ENCODE measurements at places on chromosomes 12 and 14.

GRCh38 chr12:122835750-122836026 is 431 bp downstream of the HIP1R start:
- no peak for DNase-seq

DNA sequence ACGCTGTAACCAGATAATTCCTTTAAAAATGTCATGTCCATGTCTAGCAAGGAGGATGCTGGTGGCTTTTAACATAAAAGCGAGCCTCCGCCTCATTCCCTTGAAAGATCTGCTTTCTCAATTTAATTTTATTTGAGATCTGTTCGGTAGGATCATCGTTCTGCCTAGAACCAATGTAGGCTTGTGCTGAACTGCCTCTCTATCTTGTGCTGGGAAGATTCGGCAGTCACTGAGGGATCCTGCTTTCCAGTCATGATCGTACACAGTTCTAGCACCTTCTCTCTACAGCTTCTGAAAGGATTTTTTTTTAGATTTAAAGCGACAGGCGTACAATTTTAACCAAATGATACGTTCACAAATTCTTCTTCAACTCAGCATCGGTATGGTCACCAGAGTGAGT is 54.3 kb downstream of the PEBP1 start:
- DNase-seq = no peak

DNA sequence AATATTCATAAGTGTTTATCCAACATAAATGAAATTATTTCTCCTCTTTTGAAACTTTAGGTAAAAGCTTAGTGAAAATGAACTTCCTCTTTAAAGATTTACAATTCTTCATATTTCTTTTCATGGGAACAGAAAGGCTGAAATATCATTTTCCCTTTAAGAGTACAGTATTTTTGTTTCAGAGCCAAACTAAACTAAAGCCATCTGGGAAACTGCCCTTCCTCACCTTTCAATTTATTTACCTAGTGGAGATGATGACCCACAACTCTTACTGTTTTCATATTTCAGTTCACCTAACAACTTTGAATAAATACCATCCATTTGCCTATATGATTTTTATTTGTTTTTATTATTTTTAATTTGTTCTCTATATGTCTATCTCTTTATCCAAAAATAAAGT is 105.4 kb downstream of the ALX1 start:
- no peak for DNase-seq

DNA sequence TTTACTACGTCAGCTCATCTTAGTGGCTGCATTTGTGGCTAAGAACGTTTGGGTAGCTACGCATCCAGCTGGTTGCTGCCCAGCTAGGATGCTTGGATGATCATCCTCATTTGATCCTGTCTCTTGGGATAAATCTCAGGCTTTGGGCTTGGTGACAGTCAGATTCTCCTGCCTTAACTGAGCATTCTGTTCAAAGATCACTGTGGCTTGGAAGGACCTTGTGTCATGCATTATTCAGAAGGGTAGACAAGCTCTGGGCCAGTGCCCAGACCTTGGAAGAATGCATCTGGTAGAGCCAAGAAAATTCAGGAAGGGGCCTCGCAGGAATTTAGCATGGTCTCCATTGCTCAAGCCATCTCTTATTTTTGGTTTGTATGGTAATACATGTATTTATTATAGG is 188.4 kb downstream of the NRXN3 start:
- no peak for DNase-seq

DNA sequence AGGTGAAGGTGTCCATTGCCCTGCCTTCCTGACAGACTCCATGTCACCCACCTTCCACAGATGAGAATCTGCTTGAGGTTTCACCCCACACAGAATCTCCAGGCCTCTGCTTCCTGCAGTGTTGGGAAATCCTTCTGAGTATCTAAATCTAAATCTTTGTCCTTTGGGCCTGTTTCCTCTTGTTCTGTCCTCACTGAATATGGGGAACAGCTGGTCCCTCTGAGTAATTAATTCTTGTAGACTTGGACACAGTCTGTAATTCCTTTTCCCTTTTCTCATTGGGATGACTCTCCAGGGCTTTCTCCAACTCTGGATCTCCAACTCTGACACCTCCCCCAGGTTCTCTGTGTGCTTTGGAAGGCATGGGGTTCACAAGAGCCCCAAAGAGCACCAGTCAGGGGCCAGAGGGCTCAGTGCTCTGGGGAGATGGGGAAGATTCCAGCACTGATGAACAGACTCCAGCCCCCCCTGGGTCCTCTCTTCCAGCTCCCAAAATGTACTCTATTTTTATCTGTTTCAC is 2.3 kb upstream of the ACVRL1 start:
- no peak for DNase-seq

- DNase-seq = no peak
These were observed 129.0 kb upstream of the WSCD2 start for GRCh38 chr12:108000111-108000510.

- DNase-seq = no peak
These were observed 146.1 kb upstream of the LRIG3 start for GRCh38 chr12:59066445-59066844.

DNA sequence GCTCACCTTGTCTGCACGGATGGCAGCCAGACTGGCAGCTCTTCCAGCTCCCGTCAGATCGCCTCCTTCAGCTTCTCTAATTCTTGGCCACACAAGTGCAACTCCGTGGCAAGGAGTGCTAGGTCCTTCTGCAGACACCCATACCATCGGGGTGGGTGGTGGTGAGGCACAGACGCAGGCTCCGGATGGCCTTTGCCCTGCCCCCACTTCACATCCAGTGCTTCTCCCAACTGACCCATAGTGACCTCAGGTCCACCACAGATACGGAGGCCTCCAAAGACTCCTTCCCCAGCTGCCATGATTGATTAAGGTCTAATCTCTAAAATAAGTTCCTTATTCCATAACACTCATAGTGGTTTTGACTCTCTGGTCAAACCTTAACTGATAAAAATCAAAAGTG is 19.9 kb upstream of the CD27 start:
- DNase-seq = no peak

DNA sequence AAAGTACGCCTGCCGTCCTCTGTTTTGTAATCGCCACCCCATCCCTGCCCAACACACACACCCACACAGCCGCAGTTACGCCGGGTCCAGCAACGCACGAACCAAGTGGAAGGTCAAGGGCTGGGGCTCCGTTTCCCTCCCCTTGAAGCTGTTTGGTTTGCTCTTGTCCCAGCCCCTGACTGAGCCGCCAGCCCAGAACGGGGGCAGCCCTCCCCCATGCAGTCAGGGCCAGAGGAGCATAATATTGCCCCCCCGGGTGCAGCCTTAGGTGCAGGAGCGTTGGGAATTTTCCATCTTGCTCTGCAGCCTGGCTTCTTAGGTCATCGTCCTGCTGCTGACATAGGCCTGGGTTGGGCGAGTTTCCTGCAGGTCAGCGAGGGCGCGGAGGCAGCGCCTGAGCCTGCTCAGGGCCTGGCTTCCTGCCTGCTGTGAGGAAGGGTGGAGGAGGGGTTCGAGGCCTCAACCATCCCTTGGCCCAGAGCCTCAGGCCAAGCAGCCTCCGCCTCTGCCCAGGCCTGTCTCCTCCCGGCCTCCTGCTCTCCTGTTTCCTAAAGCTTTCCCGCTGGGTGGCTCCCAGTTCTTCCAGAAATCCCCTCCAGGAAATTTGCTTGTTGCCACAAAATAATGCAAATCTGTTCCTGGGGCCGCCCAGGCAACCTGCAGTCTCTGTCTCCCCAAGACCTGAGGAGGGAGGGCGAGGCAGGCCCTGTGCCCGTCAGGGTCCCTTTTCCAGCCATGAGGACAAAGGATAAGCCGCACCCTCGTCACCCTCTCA is 44.5 kb downstream of the PSMA6 start:
- DNase-seq = peak; percentile 92

GRCh38 chr12:44063671-44064070 is 227.8 kb downstream of the TMEM117 start:
- no peak for DNase-seq

GRCh38 chr12:31004666-31005065 is 69.0 kb upstream of the DDX11 start:
- no peak for DNase-seq

DNA sequence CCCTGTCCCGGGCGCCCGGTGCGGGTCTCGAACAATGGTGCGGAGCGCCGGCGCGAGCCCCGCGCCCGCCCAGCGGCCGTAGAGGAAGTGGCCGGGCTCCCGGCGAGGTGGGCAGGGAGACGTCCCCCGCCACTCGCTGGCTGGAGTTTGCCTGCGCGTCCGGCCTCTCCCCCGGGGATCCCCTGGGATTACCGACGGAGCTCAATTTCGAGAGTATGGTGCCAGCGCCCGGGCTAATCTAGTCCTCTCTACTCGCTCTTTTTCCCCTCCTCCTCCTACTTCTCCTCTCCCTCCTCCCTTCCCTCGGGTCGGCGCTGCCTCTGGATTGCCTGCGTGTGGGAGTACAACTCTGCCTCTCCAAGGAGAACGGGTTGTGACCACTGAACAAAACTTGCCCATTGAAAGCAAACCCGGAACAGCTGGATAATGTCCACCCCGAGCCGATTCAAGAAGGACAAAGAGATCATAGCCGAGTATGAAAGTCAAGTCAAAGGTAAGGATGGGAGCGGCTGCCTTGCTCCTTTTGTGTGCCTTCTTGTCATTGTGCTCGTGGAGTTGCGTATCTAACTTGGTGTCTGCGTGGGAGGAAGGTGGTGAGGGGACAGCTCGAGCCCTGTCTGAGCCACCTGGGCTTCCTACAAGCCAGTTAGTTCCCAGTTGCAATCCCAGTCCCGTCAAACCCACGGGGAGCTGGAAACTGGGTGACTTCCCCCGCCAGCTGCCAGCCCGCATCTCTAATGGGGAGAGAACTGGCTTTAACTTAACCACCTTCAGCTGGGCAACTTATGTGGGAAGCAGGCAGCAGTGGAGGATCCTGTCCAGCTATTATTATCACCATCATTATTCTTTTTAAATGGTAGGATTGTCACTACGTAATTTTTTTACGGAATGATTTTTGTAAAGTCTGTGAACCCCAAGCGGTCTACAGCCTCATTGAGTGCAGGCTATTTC is at the start of gene SRGAP1:
Gene SRGAP1, plus strand, starts transcription at position 310 of the 951 bp plus-strand sequence. Its CDS starts 117 bp downstream, at position 427.
- peak; percentile 47 for DNase-seq

- DNase-seq = no peak
These were observed 774 bp downstream of the CHGA start for GRCh38 chr14:92923744-92924103.

GRCh38 chr12:93702707-93703315 is 25.6 kb downstream of the CRADD start:
- no peak for DNase-seq

DNA sequence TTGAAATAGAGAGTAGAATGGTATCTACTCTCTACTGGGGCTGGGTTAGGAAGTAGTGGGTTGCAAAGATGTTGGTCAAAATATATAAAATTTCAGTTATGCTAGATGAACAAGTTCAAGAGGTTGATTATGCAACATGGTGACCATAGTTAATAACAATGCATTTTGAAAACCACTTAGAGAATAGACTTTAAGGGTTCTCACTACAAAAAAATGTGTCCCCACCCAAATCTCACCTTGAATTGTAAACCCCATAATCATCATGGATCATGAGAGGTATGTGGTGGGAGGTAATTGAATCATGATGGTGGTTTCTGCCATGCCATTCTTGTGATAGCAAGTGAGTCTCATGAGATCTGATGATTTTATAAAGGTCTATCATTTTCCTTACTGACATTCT is 94.0 kb downstream of the C12orf50 start:
- no peak for DNase-seq

DNA sequence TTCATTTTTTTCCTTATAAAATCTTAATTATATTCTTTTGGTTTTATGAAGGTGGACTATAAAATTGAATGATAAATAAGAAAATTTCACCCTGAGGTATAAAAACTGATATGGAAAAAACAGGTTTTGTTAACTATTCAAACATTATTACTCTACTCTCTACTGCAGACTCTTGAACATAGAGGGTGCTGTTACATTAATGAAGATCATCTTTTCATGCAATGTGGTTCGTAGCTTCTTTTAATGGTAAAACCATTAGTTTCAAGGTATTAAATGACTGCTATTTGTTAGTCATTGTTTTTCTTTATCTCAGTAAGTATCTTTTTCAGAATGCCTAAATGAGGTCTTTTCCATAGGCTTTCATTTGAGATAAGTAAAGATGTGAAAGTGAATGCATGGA is 510.4 kb downstream of the SLC16A7 start:
- no peak for DNase-seq

DNA sequence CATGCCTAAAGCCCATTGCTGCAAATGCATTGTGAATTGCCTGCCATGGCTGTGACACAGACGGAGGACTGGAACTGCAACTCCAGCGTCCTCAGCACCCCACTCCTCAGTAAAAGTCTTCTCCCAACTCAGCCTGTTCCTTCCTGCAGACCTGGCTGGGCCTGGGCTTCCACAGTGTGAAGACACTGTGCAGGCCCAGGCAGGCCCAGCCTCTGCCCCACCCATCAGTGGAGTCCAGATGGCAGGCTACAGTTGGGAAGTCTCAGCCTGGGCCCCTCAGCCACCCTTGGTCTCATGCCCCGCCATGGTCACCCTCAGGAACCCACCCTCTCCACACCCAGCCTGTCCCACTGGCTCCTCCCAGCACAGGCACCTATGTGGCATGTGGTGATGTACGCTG is 22.0 kb downstream of the VSX2 start:
- no peak for DNase-seq

- DNase-seq = no peak
These were observed 382.9 kb downstream of the SYT1 start for GRCh38 chr12:79247494-79247893.

DNA sequence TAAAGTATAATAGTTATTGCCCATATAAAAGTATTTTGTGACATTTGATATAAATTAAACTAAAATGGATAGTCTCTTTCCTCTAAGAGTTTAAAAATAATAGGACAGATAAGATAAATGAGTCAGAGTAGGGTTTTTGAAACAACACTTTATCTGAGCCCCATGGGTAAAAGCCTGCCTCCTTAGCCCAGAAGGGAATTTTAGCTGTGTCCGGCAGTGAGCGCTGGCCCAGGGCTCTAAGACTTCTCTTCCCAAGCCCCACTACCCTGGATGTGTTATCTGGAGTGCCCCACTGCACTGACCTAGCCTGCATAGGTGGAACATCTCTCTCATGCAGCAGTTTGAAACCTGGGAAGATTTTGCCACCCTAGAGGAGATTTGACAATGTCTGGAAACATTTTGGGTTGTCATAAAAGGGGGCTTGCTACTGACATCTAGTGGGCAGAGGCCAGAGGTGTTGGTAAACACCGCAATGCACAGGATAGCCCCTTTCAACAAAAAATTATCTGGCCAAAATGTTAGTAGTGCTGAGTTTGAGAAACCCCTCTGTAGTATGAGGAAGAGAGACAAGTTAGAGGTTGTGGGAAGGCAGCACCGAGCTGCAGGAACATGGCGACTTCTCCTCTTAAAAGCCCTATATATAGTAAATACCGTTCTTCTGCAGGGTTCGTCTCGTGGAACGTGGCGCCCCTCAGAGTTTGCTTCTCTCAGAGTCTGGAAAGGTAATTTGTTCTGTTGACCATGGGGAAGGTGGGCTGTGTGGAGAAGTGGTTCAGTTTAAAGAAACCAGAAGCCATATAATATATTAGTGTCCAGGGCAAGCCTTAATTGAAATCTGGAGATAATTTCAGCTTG is 29.3 kb upstream of the ATF1 start:
- DNase-seq = peak; percentile 17

GRCh38 chr14:34711169-34711568 is 3.2 kb downstream of the CFL2 start:
- DNase-seq = no peak

DNA sequence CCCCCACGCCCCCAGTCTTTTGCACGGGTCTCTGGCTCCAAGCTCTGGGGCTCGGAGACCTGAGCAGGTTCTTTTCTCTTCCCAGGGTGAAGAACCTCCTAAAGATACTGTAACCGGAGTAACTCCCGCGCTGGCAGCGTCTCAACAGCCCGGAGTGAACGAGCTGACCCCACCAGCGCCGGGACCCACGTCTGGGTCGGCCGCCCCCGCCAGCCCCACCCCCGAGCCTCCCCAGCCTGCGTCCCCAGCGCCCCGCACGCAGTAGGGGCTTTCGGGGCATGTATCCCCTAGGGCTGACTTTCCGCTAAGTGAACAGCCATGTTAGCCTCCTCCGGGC is 858 bp downstream of the SLC35F4 start:
- no peak for DNase-seq

Data from kidney capillary endothelial cell (primary cell).